ENCODE measurements at places on chromosomes 12 and 14.

DNA sequence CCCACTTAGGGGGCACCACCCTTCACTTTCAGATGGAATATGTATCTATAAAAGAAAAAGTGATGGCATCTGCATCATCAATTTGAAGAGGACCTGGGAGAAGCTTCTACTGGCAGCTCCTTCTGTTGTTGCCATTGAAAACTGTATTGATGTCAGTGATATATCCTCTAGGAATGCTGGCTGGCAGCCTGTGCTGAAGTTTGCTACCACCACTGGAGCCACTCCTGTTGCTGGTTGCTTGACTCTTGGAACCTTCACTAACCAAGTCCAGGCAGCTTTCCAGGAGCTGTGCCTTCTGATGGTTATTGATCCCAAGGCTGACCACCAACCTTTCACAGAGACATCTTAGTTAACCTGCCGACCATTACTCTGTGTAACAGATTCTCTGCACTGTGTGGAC lies 44.7 kb downstream of the RIMKLB start:
- peak; percentile 52 for DNase-seq

DNA sequence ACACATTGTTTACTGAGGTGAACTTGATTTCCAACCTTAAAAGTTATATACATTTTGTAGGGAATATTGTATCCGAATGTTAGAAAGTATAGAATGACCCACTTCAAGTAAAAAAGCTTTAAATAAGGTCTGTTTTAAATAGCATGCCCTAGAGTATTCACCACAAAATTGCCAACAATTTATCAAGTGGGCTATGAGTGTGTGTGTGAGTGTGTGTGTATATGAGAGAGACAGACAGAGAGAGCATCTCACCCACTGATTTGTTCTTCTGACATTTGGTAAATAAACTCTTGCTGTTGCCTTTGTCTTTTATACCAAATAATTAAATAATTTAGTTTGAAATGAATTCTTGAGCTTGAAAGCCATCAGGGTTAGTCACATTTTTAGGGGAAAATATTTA lies 29.8 kb upstream of the RAP1B start:
- no peak for DNase-seq

DNA sequence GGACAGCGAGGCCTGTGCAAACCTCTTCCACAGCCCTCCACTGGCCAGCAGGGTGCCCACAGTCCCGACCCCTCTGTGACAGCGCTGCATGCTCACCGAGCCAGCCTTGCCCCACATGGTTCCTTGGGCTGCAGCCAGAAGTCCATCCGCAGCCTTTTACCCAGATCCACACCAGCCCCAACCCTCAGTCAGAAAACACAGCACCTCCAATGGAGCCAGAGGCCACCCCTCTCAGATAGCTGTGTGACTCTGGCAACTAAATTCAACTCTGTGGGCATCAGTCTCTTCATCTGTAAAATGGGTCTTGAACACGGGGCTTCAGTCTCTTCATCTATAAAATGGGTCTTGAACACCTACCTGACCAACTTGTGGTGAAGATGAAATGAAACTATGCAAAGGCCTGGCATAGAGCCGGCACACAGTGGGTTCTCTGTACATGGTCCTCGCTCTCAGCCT lies 38.0 kb downstream of the NFKBIA start:
- no peak for DNase-seq

- peak; percentile 100 for DNase-seq
Observed at GRCh38 chr14:68951035-68951797, 27.9 kb downstream of the ACTN1 start.

DNA sequence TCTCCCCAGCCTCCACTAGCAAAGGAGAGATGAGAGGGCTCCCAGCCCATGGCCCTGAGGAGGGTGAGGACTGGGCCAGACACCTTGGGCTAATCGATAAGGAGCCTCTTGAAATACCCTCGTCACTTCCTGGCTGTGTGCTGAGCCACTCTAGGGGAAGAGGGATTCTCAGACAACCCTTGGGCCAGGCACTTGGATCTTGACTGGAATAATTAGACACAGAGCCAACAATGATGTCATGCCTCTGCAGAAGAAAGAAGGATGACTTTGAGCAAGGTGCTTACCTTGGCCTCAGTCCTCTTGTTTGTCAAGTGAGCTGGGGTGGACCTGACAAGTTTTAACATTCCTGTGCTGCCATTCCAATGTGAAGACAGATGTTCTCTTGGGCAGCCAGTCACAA lies 83.1 kb downstream of the LRRC74A start:
- DNase-seq = no peak

GRCh38 chr14:49614196-49614595 lies 6.2 kb downstream of the RPL36AL start:
- DNase-seq = no peak

- DNase-seq = peak; percentile 83
Observed at GRCh38 chr14:64504310-64504896, at the start of gene ZBTB1. ZBTB1 (plus strand) TSS chr14:64504770; CDS start chr14:64521505, 16,735 bp downstream.

DNA sequence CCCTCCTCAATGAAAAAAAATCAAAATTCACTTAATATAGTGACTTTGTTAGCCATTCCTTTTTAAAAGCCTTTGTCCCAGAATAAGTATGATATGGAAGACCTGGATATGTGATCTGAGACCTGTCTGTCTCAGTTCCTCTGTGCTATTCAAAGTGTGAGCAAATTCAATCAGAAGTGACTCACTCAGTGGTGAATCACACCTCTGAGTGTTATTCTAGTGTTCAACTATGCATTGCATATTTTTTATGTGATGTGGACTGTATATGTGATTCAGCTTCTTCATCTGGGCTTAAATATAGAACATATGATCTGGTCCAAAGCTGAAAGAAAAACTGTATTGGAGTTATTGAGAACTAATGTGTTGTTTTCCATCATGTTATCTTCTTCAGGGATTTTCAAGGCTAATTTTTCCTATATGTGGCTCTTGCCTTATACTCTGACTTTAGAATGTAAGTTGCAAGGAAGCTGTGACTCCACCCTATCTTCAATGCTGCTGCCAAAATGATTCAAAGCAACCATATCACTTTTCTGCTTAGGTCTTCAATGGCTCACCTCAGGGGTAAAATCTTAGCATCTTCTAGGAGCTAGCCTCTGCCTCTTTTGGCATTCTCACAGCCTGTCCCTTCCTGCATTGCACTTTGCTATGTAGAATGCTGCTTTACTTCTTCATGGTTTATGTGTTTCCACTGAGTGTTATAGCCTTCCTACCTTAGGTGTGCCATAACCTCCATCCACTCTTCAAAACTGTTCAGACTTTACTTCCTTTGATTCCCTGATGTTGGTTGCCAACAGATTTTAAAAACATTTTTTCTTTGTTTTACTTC lies 169.8 kb downstream of the OTOGL start:
- peak; percentile 88 for DNase-seq
